ENCODE measurements at places on chromosomes 2 and 18. TPM values are rescaled to one million over a fixed set of nuclear protein-coding genes. Genes with fewer than 3 reads are reported as not detected.

DNA sequence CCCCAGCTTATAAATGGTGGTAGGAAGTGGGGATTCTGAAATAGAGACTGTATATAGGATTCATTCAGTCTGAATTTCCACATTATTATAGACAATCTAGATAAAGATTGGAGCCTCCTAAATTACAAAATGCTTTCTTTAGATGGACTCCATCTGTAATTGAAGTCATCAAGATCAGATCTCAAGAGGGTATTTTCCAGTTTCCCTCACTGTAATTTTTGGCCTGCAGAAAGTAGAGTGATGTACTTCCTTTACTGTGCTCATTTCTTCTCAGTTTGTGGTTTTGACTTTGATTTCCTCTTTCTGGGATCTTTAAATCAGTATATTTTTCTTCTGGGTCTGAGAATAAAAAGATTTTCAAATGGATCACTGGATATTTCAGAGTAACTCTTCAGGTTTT is 7.2 kb downstream of the BABAM2 start:
- peak overlapping the region; percentile 39 for H3K27ac ChIP-seq
- H3K36me3 ChIP-seq: peaks cover 58% of the 10 kb centered on the region
- no peak overlapping the region for H3K4me3 ChIP-seq
- DNase-seq: no peak

GRCh38 chr2:207836521-207837133 is 66.9 kb upstream of the FZD5 start:
- DNase-seq: peak; percentile 29
- no peak overlapping the region for H3K4me3 ChIP-seq
- no peaks in the 10 kb centered on the region for H3K27me3 ChIP-seq
- H3K4me1 ChIP-seq: peaks cover 8% of the 10 kb centered on the region

- H3K27me3 ChIP-seq: no peaks in the 10 kb centered on the region
- H3K4me1 ChIP-seq: no peaks in the 10 kb centered on the region
- no peak overlapping the region for H3K27ac ChIP-seq
- no peak overlapping the region for H3K4me3 ChIP-seq
These were observed 58.0 kb downstream of the FARP2 start for GRCh38 chr2:241413929-241414580.

DNA sequence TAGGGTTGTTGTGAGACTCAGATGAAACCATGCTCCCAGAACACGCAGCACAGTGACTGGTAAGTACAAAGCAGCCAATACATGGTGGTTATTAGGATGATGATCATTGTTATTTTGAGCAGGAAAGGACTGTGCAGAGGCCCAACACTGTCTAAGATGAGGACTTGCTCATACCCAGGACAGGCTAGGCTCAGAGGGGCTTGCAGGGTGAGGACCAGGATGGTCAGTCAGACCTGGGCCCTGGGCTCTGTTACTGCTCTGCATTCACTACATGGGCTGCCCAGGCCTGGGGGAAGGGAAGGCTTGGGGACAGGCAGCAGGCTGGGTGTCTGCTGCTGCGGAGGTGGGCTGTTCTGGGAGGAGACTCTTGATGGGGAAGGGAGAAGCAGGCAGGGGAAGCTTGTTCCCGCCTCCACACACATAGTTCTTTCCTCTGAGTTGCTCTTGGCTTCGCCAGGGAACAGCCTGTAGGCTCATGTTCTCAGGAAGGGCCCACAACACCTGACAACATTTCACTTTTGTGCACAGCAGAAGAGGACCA is 17.5 kb downstream of the CAPN13 start:
- no peaks in the 10 kb centered on the region for H3K4me1 ChIP-seq
- no peak overlapping the region for H3K4me3 ChIP-seq
- no peak overlapping the region for H3K27ac ChIP-seq
- H3K27me3 ChIP-seq: no peaks in the 10 kb centered on the region
- H3K36me3 ChIP-seq: no peaks in the 10 kb centered on the region

- no peak overlapping the region for H3K27ac ChIP-seq
- no peaks in the 10 kb centered on the region for H3K36me3 ChIP-seq
- no peak for DNase-seq
- no peaks in the 10 kb centered on the region for H3K27me3 ChIP-seq
- H3K4me3 ChIP-seq: no peak overlapping the region
These were observed 87.0 kb downstream of the XDH start for GRCh38 chr2:31327505-31327904.

SNTG2 gene
- 1.0 TPM for total RNA-seq

PKDCC gene
- total RNA-seq: 103 TPM

GCKR gene
- not detected for total RNA-seq

LRRC30 gene
- not detected for total RNA-seq

LIMS4 gene
- 3.3 TPM for total RNA-seq
